Stimulated activated CD8-positive, alpha-beta memory T cell treated with anti-CD3 and anti-CD28 coated beads, Interleukin-15, amount 100 ng/mL, for 48 hours (primary cell): ENCODE measurements at places on chromosomes 2 and 18.

DNA sequence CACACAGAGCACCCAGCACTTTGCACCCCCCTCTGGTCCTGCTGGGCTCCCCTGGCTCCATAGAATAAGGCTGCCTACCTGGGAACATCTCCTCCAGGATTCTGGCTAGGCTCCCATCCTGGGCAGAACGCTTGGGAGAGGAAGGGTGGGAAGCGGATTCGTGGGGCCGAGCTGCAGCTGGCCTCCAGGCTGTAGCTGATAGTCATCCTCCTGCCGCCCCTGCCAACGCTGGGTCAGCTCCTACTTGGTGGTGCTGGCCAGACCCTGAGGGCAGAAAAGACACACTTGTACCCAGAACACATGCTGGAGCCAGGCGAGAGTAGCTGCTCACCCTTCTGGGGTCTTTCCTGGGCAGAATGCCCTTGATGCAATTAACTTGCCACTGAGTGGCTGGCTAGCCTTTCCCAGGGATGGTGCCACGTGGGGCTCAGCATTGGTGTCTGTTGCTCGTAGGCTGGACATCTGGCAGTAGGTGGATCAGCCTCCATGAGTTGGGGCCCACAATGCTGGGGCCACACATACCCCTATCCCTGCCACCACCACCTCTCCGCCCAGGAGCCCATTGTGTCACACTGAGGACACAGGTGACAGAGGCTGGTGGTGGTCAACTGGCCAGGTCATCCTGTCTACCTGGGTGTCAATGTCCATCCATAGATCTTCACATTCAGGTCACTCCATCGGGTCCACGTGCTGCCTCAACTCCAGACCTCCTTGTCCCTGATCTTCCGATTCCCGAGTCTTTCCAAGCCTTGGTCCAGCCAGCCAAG, 112.8 kb downstream of the NDUFA10 start:
- DNase-seq, result no peak

DNA sequence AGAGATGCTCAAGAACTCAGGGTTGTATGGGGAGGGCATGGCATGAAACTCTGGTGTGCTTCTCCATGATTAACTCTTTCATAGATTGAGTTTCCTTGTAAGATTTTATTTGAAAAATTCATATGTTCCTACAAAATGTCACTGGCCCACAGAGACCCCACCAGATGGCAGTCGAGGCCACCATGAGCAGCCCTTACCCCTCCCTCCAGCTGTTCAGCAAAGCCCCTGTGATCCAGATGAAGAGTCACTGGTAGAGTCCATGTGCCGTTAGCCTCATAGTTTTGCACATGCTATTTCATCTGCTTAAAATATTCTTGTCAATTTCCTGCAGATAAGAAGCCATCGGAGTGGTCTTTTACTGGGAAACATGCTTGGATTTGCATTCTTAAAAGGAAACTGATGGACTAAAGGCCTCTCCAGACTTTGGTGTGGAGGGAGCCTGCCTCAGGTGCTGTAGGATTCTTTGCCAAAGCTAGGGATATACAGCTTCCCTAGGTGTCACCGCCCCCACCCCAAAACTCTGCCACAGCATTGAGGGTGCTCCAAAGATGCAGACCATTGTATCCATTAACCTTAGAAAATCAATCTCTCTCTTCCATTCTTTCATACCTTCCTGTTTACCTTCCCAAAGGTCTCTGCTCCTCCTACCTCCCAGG, 18.8 kb downstream of the ZNF385B start:
- DNase-seq, result no peak

DNA sequence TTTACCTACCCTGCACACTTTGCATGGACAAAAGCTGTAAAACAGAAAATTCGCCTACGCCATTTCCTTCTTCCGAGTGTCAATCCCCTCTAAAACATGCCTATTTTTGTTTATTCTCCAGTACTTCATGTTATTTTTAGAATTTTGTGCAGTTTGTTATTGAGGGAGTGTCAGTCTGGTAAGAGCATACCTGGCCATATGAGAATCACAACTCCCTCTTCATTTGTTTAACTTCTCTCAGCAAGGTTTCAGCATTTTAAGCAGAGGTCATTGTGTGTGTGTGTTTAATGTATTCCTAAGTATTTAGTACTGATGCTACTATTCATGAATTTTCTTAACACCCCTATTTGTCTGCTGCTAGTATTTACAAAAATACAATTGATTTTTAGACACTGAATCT, 49.4 kb downstream of the SMAD2 start:
- no peak for DNase-seq

DNA sequence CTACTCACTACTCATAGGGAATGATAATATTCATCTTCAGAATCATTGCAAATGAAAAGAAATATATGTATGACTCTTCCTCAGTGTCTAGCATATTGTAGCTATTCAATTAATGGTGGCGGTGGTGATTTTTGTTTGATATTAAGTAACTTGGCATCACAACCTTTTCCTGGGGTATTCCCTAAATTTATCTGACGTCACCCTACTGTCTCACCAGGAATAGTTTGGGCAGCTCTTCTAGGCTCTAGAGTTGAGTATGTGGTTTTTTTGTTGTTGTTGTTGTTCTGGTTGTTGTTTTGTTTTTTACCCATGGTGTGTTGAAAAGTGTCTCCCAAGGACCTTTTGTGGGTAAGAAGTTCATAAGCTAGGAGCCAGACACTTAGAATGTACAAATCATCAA, 1320.3 kb upstream of the LRRTM1 start:
- DNase-seq, result no peak

GRCh38 chr18:69951182-69951581, 3.5 kb upstream of the CD226 start:
- DNase-seq, result no peak

- no peak for DNase-seq
Observed at GRCh38 chr18:77346208-77346810, 96.7 kb downstream of the GALR1 start.

GRCh38 chr2:167692936-167693335, 554.5 kb downstream of the STK39 start:
- DNase-seq, result no peak

- DNase-seq, result no peak
Observed at GRCh38 chr2:177073611-177074010, 139.0 kb upstream of the HNRNPA3 start.

GRCh38 chr2:8380566-8380965, 301.3 kb upstream of the ID2 start:
- no peak for DNase-seq

- DNase-seq, result no peak
Observed at GRCh38 chr2:60394463-60394862, 159.0 kb downstream of the BCL11A start.

DNA sequence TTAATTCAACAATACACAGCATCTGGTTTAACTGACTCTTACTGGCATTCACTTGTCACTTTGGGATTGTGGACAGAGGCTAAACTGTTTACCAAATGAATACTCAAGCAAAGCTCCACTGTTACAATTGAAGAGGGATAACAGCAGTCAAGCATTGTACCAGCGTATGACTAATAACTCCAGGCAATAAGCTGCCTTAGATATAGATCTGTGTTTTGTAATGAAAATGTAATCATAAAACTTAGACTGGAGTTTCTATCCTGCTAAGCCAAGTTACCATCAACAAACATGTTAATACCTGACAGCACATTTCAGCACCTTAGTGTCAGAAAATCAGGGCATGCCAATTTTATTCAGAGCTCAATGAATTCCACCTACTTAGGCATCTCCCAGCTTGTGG, 889.5 kb downstream of the EPHA4 start:
- DNase-seq, result no peak
